ELR (cell line): ENCODE measurements at places on chromosomes 2 and 18.

GRCh38 chr2:219957820-219958219, 330.4 kb downstream of the SLC4A3 start:
- DNase-seq: no peak

GRCh38 chr18:3453540-3454364, 3.8 kb downstream of the TGIF1 start:
- peak; percentile 92 for DNase-seq

GRCh38 chr2:16336491-16336890, 329.1 kb downstream of the CYRIA start:
- DNase-seq: no peak

- DNase-seq: no peak
Observed at GRCh38 chr18:9856092-9856491, 29.7 kb upstream of the TXNDC2 start.

GRCh38 chr2:223865124-223865523, 27.7 kb upstream of the AP1S3 start:
- DNase-seq: no peak

DNA sequence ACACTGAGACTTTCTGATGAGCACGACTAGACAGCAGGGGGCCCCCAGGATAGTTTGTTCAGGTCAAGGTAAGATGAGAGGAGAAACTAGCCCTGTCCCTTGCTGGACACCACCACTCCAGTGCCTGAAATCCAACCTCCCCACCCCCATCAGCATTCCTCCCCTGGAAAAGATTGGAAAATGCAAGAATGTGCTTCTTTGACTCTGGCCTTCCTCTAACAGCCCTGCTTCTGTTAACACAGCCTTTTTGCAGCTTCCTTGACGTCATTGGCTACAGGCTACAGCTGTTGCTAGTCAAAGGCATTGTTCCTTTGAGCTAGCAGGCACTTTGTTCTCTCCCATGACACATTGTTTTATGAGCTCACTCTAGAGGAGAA, 20.1 kb upstream of the LTBP1 start:
- no peak for DNase-seq

- no peak for DNase-seq
Observed at GRCh38 chr2:46001741-46002506, 295.3 kb upstream of the EPAS1 start.

GRCh38 chr18:39037925-39038324, 1472.3 kb upstream of the CELF4 start:
- DNase-seq: no peak
